NCI-H1092 (cell line): ENCODE measurements at places on chromosomes 3 and 15.
A peak's percentile ranks its signal among the peaks of the same experiment; 100 is the strongest.

DNA sequence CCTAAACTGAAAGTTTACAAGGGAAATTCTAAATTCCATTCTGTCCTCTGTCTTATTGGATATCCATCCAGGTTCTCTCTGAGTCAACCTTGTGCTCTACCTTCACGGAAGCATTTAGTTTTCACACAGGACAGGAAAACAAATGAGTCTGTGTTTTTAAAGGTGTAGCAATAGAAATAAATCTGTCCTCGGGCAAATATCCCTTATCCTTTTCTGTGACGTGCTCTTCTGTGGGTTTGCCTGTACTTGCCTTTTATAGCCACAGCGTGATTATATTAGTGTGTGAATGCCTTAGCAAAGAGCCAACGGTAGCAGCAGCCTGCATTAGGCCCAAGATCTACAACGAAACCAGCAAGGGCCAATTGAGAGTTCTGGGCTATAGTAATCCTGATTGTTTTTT is 127.2 kb upstream of the PLSCR5 start:
- no peak for DNase-seq

DNA sequence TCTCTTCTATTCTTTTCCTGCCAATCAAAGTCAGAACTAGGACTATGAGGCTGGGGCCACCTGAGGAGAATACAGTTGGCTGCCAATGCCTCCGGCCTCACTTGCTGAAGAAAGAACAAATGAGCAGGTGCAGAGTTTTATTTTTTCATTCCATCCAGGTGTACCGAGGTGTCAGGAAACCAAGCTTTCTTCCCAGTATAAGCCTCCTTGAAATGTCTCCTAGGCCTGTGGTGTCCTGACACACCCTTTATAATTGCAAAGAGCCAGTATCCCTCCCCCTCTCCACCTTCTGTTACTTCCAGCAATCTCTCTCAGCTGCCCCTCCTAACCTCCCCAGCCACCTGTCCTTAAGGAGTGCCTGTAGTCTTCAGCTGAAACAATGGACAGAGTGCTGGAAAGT is 127.9 kb downstream of the SLC9A9 start:
- no peak for DNase-seq

GRCh38 chr15:99412082-99412481 is 153.7 kb upstream of the MEF2A start:
- DNase-seq = no peak

GRCh38 chr3:195099951-195100785 is 170.8 kb downstream of the XXYLT1 start:
- DNase-seq = no peak

DNA sequence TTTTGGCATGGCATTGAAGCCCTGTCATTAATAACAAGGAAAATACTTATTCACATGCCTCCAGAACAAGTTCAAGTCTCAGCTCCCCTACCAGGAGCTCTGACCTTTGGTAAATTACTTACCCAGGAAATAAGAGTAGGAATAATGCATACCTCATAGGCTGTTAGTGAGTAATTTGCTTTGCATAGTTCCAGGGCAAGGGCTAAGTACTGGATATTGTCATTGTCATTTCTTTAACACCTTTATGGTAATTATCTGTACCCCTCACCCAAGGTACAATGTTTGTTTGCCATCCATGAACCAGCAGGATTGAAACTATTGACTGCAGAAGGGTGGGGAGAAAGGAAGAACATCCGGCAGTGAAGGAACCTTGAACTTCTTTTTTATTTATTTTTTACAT is 148.5 kb downstream of the SOX2 start:
- DNase-seq = no peak

DNA sequence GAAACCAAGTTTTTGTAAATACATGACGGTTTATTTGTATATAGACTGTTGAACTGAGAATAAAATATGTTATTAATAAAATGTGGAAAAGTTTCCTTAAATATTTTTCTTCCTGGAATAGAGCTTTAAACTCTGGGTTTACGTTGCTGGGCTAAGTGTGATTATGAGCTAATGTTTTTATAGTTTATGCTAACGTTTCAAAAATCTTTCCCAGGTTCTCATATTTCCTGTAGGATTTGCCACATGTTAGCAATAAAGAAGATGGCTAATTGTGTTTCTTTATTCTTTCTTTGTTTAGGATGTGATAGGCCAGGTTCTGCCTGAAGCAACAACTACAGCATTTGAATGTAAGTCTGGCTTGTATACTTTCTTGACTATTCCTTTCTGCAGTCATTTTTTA is 7.2 kb downstream of the MAP2K5 start:
- no peak for DNase-seq

GRCh38 chr15:101625184-101625583 is 27.0 kb downstream of the TM2D3 start:
- no peak for DNase-seq

- DNase-seq = no peak
Observed at GRCh38 chr3:197564097-197564843, 8.5 kb upstream of the BDH1 start.

DNA sequence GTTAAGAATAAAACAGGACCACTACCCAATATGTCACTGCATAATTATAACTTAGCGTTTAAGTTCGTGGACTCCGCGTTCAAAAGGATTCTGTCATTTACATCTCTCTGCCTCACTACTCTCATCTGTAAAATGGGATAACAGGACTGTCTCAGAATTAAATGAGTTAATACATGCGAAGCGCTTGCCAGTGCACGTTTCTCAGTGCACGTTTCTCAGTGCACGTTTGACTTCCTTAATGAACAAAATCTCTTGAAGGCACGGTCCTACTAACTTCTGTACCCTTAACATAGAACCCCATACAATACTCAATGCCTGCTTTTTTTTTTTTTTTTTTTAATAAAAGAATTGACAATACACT is 499 bp downstream of the RABL3 start:
- no peak for DNase-seq

DNA sequence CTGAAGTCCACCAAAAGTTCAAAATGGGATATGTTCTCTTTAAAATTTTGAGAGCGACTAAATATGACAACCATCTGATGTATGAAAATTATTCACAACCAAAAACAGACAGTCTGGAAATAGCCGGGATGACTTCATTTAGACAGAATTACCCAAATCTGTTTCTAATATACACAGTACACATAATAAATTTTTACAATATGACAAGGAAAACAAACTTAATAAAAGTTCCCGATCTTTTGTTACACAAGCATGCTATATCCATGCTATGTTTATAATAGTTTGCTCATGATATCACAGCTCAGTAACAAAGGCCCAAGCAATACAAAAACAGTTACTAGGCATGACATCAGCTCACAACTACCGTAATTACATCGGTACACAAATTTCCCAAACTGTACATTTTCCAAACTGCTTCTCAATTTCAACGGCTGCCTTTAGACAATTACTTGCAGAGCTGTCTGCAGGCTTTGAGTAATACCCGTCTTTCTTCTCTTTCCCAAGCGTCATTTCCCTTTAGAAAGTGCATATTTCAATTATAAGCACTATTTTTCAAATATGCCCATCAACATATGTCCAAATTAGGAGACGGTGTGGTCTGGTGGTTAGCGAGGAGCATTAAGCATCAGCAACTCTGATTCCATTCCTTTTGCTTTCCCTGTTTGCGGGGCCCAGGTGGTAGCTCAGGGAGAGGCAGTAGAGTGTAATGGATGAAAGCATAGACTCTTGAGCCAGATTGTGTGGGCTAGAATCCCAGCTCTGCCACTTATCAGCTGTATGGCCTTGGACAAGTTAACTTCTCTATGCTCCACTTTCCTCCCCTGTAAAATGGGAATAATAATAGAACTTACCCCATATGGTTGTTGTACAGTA is 481.2 kb downstream of the FOXP1 start:
- no peak for DNase-seq

DNA sequence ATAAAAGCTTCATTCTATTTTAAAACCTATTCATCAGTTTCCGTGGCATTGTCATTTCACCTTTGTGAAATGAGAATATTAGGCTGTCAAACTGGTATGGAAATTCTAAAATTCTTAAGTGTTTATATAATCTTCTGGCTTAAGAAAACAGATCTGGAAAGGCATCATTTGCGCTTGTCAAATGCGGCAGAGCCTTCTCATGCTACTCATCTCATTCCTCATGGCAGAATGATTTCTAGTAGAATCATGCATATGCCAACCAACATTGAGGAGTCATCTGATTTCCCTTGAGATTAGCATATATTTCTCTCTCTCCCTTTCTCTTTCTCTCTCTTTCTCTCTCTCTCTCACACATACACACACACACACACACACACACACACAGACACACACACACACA is 48.8 kb downstream of the STRIT1 start:
- DNase-seq = no peak

DNA sequence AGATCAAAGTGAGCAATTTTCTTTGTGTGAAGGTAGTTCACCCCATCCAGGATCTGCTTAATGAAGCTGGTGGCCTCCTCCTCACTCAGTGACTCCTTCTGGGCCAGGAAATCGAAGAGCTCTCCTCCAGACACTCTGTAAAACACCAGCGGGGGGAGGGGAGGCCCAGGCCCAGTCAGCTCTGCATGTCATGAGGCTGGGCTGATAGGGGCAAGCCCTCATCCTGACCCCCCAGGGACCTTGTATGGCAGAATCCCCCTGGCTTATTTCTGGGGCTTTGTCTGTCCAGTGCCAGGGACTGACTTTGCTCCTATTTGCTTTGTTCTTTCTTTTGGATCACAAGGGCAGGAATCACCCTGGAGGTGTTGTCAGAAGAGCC is 74.9 kb downstream of the DAPK2 start:
- no peak for DNase-seq

GRCh38 chr3:133125171-133125570 is 87.0 kb downstream of the TMEM108 start:
- no peak for DNase-seq

DNA sequence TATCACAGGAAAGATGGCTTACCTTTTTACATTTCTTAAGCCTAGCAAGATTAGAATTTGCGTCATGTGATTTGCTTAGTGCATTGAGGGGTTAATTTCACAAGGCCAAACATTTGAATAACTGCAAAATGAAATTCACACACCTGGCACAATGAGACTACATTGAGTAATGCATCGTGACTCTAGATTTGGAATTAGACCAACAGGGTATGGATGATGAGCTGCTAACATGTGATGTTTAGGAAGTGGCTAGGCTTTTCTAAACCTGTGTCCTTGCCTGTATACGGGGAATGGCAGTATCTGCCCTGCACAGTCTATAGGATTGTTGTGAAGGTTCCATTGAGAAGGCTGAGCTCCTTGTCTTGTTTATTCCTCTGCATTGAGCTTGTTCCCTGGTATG is 160.1 kb downstream of the MFSD1 start:
- no peak for DNase-seq

DNA sequence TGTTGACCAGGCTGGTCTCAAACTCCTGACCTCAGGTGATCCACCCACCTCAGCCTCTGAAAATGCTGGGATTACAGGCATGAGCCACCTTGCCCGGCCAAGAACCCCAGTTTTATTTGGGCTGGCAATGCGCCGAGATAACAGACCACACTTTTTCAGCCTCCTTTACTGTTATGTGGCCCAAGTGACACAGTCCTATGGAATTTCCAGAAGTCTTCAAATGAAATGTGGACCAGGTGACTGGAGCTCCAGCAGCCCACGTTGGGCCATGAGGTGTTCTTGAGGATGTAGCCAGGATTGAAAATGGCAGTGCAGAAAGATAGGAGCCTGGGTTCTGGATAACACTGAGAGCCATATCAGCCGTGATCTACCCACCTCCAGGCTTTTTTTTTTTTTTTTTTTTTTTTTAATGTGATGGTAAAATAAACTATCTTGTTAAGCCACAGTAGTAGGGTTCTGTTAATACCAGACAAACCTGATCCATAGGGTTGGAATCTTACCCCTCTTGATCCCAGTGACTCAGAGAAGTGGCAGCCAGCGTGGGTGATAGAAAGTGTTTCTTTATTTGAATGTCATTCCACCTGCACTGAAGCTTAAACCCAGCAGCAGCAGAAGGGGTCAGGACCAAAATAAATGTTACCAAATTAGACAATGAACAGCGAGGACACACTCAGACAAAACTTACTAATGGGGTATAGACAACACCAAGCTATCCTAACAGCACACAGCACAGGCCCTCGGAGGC is 55.6 kb downstream of the LHFPL4 start:
- no peak for DNase-seq

DNA sequence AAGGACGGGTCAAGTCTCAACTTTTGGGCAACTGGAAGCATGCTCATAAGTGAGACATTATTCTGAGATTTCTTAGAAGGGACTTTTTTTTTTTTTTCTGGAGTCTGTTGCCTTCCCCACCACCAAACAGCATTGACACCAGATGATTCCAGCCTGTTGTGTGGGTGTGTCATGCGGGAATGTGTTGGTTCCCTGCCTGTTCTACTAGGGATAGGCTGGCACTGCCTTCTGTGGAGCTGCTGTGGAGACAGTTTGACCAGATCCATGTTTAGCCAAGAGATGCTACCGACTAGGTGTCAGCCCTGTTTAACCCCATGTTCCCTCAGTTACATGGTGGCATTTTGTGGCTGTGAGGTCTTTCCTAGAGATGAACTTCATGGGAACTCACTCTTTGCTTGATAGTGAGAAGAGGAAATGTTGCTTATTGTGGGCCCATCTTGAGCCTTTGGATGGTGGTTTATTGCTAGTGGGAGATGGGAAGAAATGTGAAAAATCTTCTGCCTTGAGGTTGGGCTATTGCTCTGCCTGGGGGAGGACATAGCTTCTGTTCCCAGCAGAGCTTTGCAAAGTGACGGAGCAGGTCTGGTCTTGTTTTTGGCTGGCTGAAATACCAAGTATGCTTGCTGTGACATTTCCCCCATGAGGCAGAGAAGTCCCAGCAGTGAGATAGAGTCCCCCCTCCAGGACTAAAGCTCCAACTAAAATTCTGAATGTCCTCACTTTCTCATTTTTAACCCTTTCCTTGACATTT is 31.3 kb downstream of the TRAK1 start:
- no peak for DNase-seq

DNA sequence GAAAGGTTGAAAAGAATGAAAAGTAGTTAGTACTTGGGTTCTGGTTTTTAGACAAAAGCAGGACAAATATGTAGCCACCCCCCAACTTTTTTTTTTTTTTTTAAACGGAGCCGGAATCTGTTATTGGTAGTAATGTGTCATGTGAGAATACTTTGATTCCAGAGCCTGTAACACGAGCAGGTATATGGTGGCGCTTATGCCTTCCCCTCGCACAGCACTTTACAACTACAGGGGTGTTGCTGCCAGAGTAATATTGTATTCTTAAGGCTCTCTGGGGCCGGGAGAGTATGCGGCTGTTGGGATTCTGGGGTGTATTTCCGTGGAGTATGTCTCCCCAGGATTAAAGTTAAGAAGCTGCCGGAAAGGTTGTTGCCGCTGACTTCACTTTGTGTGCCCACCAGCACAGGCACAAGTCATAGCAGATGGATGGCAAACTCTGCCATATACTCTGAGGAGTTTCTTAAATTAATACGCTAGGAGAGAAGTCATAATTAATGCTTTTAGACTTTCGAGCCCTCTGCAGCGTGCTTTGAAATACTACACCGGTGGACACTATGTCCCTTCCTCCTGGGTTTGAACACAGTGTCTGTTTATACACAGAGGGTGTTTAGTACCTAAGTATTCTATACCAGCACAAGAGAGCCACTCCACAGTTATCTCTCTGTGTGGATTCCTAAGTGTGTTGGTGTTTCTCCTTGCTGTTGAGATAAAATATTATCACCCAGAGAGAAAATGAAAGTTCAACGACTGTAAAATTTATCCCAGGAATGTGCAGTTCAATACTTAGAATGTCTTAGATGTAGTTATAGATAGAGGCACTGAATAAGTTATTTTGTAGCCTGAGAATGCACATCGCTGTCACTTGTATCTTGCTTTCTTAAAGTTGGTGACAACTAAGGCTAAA is 1.4 kb downstream of the MBNL1 start:
- DNase-seq = peak; percentile 37
